ENCODE measurements at places on chromosomes 12 and 14. TPM values are rescaled to one million over a fixed set of nuclear protein-coding genes. Genes with fewer than 3 reads are reported as not detected.

KIF21A gene
- total RNA-seq, result 13.0 TPM

USP44 gene
- total RNA-seq, result 2.9 TPM

DNA sequence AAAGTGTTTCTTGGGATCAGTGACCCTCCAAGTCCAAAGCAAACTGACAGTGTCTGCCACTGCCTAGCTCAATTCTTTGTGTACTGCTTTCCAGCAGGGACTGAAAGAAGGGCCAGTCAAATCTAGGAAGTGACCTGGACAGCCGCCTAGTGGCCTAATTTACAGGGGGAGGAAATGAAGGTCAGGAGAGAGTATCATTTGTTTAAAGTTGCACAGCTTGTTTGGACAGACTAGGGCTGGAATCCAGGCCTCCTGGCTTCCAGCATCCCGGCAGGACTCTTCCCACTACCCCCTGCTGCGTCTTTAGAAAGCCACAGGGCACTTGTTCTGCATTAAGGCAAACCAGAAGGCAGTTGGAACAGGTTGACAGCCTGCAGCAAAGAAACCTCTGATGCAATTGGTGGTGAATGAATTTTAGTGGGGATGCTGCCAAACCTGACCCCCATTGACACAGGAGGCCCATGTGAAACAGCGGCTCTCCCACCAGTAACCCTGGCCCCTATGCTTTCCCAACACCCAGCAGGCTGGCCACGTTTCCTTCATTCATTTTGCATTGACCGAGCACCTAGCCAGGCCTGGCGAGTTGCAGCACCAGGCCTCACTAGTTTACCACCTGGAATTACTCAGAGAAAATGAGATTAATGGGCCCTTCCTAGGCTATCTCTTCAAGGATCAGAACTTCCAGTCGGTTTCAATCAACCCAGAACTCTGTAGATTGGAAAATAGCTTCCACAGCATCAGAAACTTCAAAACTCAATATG is 28.2 kb downstream of the GALNT16 start:
- no peak for DNase-seq

- no peak for DNase-seq
Observed at GRCh38 chr14:54593860-54594259, 26.9 kb downstream of the SAMD4A start.

Measured in activated CD4-positive, alpha-beta T cell treated with anti-CD3 and anti-CD28 coated beads, Interleukin-2, amount 10 ng/mL, durations not matched to agents 7 days and 5 days (primary cell).